ENCODE measurements at places on chromosomes 6 and 20.

DNA sequence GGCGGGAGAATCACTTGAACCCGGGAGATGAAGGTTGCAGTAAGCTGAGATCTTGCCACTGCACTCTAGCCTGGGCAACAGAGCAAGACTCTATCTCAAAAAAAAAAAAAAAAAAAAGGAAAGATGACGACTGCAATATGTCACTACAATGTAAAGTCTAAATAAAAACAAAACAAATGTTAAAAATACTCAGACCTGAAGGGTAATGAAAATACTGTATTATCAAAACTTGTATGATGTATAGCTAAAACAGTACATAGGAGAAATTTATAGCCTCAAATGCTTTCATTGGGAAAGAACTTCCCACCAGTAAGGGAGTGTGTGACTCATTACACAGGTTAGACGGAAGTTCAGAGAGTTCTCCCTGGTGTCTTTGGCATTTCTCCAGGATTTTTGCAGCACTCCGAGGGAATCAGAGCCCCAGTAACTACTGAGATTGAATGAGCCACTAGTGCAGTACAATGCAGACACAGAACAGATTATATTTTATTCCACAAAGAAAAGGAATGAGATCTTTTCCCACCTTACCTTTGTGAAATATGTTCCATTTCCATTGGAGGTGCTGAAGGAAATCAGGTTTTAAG, 12.5 kb upstream of the RALGAPB start:
- no peak for DNase-seq

DNA sequence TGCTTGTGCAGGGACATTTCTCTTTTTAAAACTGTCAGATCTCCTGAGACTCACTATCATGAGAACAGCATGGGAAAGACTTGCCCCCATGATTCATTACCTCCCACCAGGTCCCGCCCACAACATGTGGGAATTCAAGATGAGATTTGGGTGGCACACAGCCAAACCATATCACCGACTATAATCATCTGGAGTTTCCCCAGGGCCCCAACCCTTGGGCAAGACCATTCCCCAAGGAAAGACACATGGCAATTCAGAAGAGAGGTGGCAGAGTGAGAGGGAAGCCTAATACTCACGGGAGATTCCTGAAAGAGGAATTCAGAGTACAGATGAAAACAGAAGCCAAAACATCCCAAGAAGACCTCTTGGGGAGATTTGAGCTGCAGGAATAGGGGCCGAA, 291.0 kb upstream of the PLCB4 start:
- no peak for DNase-seq

GRCh38 chr6:31131595-31131994, 7.3 kb downstream of the PSORS1C2 start:
- no peak for DNase-seq

DNA sequence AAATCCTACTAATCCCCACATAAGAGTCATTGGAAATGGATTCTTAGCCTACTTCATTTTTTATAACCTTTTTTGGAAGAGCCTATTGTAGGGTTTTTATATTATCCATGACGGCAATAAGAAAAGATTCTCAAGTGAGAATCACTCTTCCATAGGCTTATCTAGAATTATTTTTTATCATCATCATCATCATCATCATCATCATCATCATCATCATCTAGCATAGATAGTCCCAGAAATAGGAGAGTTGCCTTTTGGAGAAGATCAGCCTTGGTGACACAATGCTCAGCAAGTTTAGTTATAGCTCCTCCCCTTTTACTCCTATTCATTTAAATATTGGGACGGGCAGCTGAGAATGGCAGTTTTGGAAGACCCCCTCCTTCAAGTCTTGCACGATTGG, 359.1 kb upstream of the SLC35B3 start:
- no peak for DNase-seq

GRCh38 chr6:32627831-32628230, 9.4 kb upstream of the HLA-DQA1 start:
- DNase-seq: no peak

- no peak for DNase-seq
Measured at GRCh38 chr6:12174878-12175277, 115.3 kb upstream of the EDN1 start.

DNA sequence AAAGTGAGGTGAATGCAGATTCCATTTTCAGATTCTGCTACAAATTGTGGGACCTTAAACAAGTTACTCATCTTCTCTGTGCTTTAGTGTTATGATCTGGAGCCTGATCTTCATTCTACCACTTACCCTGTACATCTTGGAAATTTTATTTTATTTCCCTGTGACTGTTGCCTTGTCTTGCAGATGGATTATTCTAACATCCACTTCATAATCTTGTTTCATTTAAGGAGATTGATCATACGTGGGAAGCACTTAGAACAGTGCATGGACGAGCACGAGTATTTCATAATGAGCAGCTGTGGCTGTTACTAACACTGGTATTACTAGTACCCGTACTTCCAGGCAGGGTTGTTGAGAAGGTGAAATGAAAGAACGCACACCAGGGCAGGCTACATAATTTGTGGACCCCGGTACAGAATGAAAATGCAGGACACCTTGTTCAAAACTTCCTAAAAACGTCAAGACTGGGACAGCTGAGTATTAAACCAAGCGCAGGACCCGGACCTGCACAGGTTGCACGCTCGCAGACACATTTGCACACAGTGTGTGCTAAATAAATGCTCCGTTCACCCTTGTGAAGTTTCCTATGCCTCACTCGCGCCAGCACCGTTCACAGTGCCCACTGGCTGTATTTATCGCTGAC, 535 bp upstream of the CCDC170 start:
- no peak for DNase-seq

DNA sequence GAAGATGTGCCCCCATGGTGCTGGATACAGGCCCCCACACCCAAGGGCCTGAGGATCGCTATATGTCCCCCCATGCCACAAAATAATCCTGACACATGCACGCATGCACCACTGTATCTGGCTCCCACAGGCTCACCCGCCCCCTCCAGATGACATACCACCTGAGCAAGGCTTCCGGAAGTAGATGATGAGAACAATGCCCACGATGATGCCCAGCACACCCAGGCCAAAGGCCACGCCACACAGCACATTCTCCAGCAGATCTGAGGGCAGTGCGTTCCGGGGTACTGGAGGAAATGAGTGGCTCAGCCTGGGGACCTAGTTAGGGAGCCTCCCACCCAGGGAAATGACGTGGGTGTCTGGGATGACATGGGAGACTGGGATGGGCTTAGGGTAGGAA, 3.8 kb downstream of the HLA-DMA start:
- DNase-seq: no peak

GRCh38 chr20:10963717-10964266, 290.0 kb upstream of the JAG1 start:
- no peak for DNase-seq

DNA sequence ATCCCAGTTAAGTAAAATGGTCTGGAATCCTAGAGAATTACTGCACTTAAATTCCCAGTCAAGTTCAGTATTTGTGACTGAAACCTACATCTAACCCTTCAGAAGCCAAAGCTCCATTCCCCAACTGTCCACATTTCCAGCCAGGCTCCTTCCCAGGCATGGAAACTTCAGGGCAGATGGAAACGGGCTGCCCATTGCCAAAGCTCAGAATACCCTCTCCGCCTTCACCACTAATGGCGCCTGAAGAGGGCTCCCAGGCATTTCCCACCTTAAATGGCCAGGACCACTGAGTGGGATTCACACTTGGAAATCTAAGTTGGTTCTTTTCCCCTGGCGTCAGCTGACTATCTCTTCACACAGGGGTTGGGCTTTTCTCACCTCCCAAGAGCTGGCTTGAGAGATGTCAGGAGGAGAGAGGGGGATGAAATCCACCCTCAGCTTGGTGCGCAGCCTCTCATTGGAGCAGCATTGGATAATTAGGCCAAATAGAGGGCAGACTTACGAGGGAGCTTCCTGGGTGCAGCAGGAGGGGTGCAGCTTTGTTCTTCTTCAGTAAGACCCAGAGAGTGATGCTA, 82.9 kb downstream of the ANKRD60 start:
- no peak for DNase-seq

GRCh38 chr6:168598251-168599117, 157.5 kb downstream of the SMOC2 start:
- no peak for DNase-seq

- no peak for DNase-seq
Measured at GRCh38 chr6:132734694-132735236, 20.9 kb upstream of the VNN1 start.

GRCh38 chr20:44008806-44009678, 94.4 kb downstream of the TOX2 start:
- DNase-seq: no peak

DNA sequence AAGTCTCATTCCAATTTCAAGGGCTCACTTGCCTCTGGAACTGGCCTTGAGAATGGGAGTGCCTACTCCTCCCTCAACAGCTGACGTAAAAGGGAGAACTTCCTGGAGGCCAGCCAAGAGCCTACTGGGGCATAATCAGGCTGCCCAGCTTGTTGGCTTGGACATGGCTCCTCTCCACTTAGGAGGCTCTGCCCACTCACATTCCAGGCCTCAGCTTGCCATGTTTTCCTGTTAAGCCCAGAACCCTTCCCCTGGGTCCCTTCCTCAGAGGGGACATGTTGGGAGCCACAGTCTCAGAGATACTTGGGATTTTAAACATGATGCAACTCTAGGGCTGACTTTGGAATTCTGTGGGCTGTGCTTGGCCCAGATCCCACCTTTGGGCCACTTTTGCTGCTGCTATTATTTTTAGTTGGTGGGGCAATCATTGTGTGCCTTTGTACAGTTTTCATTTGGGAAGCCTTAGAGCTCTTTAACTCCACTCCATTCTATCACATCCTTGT, 31.5 kb upstream of the ADTRP start:
- no peak for DNase-seq

GRCh38 chr20:59809630-59810448, 123.6 kb downstream of the SYCP2 start:
- no peak for DNase-seq

GRCh38 chr6:43743682-43744381, 26.2 kb upstream of the VEGFA start:
- DNase-seq: no peak

DNA sequence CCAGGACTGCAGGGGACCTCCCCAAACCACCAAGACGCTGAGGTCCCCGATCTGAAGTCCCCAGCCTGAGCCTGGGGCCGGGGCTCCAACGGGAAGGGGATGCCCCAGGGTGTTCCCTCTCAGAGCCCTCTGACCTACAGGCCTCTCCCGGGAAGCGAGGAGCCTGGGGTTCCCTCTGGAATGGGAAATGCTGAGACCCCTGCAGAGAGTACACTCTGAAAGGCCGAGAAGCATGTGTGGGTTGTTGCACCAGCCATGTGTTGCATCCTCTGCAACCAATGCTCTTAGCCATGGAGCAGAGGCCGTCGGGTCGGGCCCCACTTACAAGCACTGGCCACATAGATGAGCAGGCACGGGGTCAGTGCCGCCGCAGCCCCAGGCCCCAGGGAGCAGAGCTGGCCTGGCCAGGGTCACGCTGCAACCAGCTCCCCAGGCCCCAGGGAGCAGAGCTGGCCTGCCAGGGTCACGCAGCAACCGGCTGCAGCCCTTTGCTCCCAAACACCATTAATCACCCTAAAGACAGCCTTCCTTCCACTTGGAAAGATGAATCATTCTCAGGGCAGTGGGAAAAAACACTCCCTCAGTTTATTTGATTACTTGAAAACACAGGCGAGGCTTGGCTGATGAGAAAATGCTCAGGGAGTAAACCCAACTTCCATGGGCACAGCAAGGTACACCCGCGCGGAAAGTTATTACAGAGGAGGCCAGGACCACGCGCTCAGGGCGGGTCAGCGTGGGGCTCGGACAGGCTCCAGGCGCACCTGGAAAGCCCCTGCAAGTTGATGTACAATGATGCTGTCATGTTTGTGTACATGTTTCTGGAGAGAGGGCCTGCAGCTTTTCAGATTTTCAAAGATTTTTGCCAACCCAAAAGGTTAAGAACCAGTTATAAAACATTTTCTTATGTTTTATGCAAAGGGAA, 78.0 kb upstream of the AFDN start:
- no peak for DNase-seq

GRCh38 chr6:92047152-92047850, 1372.1 kb downstream of the EPHA7 start:
- DNase-seq: no peak

DNA sequence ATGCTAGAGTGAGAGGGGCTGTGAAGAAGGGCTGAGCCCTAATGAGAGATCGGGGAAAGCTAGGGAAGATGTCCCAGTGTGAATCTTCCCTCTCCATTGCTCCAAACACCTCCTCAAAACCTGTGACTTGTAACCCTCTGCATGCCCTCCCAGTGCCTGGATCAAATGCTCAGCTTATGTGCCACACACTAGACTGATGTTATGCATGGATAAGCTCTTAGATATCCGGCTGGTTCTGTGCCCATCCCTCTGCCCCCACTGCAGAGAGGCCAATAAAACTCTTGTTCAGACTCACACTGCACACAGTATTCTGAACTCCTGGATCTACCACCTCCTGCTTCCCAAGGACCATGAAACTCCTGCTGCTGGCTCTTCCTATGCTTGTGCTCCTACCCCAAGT, at the start of gene DEFB118:
Gene DEFB118 (plus strand): TSS at position 301 of the 400 bp plus-strand sequence. CDS start 50 bp downstream, at position 351.
- no peak for DNase-seq

DNA sequence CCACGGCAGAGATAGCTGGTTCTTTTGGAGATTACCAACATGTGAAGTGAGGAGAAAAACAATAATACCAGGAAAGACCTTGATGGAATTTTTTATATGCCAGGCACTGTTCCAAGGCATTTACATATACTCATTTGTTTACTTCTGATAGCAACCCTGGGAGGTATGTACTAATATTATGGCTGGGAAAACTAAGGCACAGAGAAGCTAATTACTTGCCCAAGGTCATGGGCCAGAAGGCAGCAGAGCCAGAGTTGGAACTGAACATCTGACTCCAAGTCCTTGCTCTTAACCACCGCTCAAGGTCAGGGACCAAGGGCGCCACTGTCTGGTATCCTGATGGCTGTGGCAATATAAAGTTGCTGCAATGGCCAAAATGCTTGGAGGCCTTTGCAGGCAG, 97.0 kb upstream of the KCNG1 start:
- no peak for DNase-seq

DNA sequence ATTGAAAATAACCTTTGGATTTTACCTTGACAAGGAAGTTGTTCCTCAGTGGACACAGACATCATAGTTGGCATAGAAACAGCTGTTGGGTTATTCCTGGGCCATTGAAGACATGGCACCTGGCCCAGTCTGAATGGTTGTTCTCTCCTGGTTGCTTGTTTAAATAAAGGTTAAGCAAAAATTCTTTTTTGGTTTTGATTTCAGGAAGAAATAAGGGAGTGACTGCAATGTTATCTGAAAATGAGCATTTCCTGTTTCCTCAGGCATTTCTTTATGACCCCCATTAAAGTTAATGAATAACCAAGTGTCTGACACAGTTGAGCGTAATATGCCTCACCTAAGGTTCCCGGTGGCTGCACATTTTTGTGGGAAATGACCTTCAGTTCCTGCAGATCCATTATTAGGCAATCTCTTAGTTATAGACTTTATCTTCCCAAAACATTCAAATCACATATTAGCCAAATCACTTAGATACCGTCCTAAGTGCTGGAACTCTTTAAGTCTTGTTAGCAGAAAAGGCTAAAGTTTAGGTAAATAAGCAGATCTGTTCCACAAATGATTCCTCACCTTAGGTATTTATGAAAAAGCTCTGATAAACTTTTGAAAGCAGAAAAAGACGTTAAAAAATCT, 648.7 kb upstream of the FLRT3 start:
- DNase-seq: no peak

GRCh38 chr6:106033806-106034205, 52.3 kb upstream of the PRDM1 start:
- no peak for DNase-seq
